ENCODE measurements at places on chromosomes 6 and 20.

GRCh38 chr6:150213301-150213700 is 70.5 kb downstream of the PPP1R14C start:
- no peak for DNase-seq

DNA sequence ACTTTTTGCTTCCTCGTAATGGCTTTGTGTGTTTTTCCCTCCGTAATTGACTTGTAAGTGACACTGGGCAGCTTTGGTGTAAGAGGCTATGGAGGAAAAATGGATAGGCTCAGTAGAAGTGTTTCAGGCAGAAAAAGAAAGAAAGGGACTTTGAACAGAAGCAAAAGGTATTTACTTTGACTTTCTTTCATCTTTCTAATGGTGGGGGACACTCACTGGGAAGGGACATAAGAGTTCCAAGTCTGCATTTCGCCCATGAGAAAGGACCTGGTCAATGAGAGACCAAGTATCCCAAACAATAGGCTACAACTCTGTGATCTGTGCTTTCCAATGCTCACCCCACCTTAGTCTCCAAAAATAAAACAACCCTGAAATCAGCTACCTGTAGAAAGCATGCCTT is 41.6 kb downstream of the NOX3 start:
- no peak for DNase-seq

DNA sequence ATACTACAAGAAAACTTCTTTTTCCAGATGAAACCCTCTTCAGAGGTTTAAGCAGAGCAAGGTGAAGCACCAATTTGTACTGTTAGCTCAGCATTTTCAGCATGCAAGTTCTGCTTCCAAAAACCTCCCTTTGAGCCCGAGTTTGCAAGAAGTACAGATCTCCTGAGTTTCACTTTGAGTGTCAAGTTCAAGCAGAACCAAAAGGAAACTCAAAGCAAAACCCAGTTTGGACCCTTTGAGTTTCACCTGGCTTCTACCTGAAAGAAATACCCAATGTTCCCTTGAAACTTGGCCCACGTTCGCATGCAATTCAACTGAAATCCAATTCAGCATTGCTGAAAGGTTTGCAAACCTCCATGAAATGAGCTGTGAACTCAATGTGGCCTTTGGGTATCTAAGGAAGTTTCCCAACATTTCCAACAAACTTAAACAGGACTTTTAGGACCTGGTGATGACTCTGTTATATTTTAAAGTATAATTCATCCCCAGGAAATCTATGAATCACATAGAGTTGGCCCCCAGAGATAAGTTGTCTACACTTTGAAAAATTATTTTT is 62.9 kb upstream of the HBS1L start:
- no peak for DNase-seq

- DNase-seq, result peak; percentile 93
Measured at GRCh38 chr6:26554697-26555504, 16.7 kb downstream of the HMGN4 start.

DNA sequence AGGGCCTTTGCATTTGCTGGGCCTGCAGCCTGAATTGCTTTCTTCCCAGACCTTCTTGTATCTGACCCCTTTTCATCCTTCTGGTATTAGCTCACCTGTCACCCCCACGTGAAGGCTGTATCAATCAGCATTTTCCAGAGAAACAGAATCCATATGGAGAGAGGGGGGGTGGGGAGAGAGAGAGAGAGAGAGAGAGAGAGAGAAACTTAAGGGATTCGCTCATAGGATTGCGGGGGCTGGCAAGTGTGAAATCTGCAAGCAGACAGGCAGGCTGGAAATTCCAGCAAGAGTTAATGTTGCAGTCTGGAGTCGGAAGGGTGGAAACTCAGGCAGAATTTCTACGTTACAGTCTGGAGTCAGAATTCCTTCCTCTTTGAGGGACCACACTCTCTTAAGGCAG is 410.7 kb upstream of the SULF2 start:
- DNase-seq, result no peak

Data from OCI-M1 (cell line).